ENCODE measurements at places on chromosomes 13 and 19. TPM values are rescaled to one million over a fixed set of nuclear protein-coding genes. Genes with fewer than 3 reads are reported as not detected.

DNA sequence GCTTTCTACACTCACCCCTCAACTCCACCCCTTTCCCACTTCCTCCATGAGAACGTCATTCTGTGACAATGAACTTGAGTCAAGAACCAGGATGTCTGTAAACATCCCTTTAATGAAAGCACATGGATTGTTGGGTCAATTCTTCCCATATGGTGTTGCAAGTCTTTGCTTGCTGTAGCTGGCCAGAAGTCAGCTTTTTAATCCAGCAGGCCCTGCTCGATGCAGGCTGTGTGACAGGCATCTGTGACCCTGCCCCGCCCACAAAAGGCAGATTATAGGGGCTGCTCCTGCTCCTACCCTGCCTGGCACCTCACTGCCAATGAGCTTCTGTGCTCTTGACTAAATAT is 78.0 kb downstream of the STARD13 start:
- peaks cover 27% of the 10 kb centered on the region for H3K4me1 ChIP-seq
- H3K36me3 ChIP-seq, result no peaks in the 10 kb centered on the region
- DNase-seq, result no peak

- H3K27ac ChIP-seq, result no peak overlapping the region
- no peak for DNase-seq
- H3K36me3 ChIP-seq, result no peaks in the 10 kb centered on the region
- no peaks in the 10 kb centered on the region for H3K4me1 ChIP-seq
- H3K27me3 ChIP-seq, result no peaks in the 10 kb centered on the region
These were observed 108.2 kb downstream of the DACH1 start for GRCh38 chr13:71758828-71759227.

DNA sequence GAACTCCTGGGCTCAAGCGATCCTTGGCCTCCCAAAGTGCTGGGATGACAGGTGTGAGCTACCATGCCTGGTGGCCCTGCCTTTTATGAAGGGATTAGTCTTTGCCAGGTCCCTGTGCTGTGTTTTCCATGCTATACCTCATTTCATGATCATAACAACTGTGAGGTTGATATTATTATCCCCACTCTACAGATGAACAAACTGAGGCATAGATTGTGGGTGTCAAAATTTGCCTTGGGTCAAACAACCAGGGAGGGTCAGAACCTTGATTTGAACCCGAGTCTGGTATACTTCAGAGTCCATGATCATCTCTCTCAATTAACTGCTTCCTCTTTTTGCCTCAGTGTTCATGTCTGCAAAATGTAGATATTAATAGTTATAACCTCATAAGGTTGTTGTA is 6.9 kb downstream of the PINLYP start:
- no peak for DNase-seq
- peaks cover 3% of the 10 kb centered on the region for H3K27me3 ChIP-seq
- peaks cover 19% of the 10 kb centered on the region for H3K4me1 ChIP-seq
- peaks cover 12% of the 10 kb centered on the region for H3K36me3 ChIP-seq
- no peak overlapping the region for H3K4me3 ChIP-seq
- no peak overlapping the region for H3K27ac ChIP-seq

DNA sequence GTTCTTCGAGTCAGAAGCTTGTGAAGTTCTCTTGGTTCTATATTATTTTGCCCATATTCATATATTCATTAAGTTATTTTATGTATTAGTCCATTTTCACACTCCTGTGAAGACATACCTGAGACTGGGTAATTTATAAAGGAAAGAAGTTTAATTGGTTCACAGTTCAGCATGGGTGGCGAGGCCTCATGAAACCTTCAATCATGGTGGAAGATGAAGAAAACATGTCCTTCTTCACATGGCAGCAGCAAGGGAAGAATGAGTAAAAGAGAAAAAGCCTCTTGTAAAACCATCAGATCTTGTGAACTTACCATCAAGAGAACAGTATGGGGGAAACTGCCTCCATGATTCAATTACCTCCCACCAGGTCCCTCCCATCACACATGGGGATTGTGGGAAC is 182.3 kb downstream of the GPC5 start:
- no peak overlapping the region for H3K27ac ChIP-seq
- no peak for DNase-seq
- no peaks in the 10 kb centered on the region for H3K27me3 ChIP-seq
- no peaks in the 10 kb centered on the region for H3K4me1 ChIP-seq

GRCh38 chr19:2923510-2923909 is 21.3 kb downstream of the ZNF77 start:
- DNase-seq, result no peak
- no peak overlapping the region for H3K27ac ChIP-seq
- H3K4me1 ChIP-seq, result no peaks in the 10 kb centered on the region
- H3K36me3 ChIP-seq, result peaks cover 15% of the 10 kb centered on the region
- no peaks in the 10 kb centered on the region for H3K27me3 ChIP-seq

DNA sequence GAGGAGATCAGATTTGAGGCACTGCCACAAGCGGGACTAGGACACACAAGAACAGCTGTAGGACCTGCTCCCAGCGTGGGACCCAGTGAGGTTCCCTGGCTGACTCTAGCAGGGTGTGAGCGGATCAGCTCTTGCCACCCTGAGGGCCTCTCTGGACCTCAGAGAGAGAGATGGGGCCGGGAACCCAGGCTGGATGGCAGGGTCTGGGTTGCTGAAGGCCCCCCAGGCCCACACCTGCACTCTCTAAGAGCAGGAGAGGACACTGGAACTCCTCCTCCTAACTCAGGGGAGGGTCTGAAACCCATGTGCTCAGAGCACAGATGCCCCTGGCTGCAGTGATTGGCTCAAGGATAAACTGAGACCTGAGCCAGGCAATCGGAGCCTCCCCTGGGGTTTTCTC is 13.5 kb upstream of the IL4I1 start:
- peaks cover 52% of the 10 kb centered on the region for H3K4me1 ChIP-seq
- no peak for DNase-seq
- H3K36me3 ChIP-seq, result peaks cover 77% of the 10 kb centered on the region
- H3K27me3 ChIP-seq, result no peaks in the 10 kb centered on the region

GRCh38 chr19:35894342-35894741 is 6.0 kb downstream of the NFKBID start:
- H3K27me3 ChIP-seq, result no peaks in the 10 kb centered on the region
- no peak overlapping the region for H3K27ac ChIP-seq
- peaks cover 25% of the 10 kb centered on the region for H3K4me1 ChIP-seq
- DNase-seq, result no peak
- H3K4me3 ChIP-seq, result no peak overlapping the region

DNA sequence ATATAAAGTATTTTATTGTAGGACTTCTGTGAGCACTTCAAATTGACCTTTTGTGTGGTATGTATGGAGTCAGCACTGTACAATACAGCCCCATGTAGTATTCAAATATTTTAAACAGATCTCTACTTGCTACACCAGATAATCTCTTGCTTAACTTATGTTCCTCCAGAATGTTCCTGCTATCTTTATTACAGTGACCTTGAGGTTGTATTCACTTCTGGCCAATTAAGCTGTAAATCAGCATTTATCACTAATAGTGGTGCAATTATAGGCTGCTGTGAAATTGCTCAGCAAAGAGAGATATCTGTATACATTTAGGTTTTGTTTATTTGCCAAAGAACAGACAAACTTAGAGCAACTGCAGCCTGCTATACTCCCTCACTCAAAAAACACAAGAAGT is 1218.6 kb downstream of the PCDH17 start:
- no peaks in the 10 kb centered on the region for H3K4me1 ChIP-seq
- no peak overlapping the region for H3K4me3 ChIP-seq
- no peaks in the 10 kb centered on the region for H3K36me3 ChIP-seq
- no peak overlapping the region for H3K27ac ChIP-seq
- no peaks in the 10 kb centered on the region for H3K27me3 ChIP-seq
- DNase-seq, result no peak

DNA sequence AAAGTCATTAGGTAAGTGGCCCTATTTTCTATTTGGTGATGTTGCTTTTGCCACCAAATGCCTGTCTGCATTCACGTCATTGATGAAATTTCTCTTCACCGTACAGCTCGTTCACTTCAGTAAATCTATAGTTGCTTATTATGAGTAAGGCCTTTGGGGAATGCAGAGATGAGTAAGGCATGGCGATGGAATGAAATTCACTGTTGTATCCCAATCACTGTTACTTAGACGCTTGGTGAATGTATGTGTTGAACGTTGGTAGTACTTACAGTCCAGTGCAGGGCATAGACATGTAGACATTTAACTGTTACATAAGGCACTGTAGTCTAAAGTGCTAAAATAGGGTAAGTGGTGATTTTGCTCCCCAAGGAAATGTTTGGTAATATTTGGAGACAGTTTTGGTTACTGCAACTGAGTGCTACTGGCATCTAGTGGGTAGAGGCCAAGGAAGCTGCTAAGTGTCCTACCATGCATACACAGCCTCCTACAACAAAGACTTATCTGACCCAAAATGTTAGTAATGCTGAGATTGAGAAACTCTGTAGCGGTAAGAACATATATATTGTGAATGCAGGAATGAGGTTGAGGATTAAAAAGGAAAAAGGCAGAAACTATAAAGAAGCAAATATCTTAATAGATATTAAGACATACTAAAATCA is 5.8 kb downstream of the AKAP11 start:
- H3K36me3 ChIP-seq, result peaks cover 18% of the 10 kb centered on the region
- H3K4me3 ChIP-seq, result peak overlapping the region; percentile 12
- no peak for DNase-seq
- H3K27ac ChIP-seq, result peak overlapping the region; percentile 4

DNA sequence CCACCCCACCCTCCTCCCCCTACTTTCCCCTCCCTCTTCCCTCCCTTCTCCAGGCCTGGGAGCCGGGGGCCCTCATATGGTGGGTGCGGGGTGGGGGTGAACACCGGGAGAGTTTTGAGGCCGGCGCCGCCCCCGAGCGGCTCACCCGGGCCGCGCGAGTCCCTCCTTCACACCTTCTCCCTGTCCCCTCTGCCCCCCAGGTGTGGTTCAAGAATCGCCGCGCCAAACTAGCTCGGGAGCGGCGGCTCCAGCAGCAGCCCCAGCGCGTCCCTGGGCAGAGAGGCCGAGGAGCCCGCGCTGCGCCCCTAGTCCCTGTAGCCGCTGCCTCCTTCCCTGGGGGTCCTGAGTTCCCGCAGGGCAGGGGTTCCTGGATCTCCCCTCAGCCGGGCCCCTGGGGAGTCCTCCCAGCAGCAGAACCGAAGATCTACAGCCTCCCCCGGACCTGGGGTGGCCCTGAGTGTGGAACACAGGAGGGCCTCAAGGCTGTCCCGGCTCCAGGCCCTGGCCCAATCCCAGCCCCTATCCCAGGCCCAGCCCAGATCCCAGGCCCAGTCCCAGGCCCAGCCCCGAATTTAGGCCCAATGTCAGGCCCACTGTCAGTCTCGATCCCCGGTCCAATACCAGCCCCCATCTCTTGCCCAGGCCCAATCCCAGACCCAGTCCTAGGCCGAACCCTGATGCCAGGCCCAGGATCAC is 1.7 kb downstream of the TPRX2 start:
- no peak overlapping the region for H3K27ac ChIP-seq
- no peaks in the 10 kb centered on the region for H3K4me1 ChIP-seq

DNA sequence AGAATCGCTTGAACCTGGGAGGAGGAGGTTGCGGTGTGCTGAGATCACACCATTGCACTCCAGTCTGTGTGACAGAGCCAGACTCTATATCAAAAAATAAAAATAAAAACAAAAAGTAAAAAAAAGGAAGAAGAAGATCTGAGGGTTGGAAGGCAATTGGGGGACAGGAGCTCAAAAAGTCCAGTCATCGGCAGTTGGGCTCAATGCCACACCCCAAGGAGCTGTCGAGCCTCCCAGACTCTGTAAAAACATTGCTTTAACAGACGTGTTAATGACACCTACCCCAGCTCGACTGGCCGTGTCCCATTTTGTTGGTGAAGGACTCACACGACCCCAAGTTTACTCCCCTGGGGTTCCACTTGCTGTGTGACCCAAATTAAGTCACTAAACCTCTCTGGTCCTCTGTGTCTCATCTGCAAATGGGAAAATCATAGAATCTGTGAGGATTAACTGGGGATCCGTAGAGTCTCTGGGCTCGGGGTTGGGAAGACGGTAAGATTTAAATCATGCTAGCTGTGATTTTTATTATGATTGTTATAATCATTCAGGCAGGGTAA is 7.0 kb downstream of the GNA15 start:
- DNase-seq, result no peak
- H3K4me1 ChIP-seq, result peaks cover 52% of the 10 kb centered on the region
- H3K27me3 ChIP-seq, result no peaks in the 10 kb centered on the region

DNA sequence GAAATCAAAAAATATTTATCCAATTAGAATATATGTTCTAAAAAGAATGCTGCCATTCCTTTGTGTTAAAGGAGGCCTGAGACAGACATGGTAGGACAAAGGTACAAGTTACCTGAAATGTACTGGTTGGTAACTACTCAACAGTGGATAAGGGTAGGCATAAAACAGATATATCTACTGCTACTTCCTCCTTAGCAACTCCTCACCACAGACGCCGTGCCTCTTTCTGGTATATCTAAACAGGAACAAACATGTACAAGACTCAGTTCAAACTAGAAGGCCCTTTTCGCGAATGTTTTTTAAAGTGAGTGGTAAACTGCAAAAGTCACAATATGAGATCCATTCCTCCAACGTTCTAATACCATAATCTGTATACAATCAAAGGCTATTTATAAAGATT is 86.9 kb downstream of the TBC1D4 start:
- H3K36me3 ChIP-seq, result no peaks in the 10 kb centered on the region
- H3K27me3 ChIP-seq, result peaks cover 4% of the 10 kb centered on the region
- DNase-seq, result no peak
- no peaks in the 10 kb centered on the region for H3K4me1 ChIP-seq
- no peak overlapping the region for H3K27ac ChIP-seq

- H3K27ac ChIP-seq, result no peak overlapping the region
- peaks cover 25% of the 10 kb centered on the region for H3K36me3 ChIP-seq
- DNase-seq, result no peak
- H3K4me3 ChIP-seq, result no peak overlapping the region
- H3K27me3 ChIP-seq, result no peaks in the 10 kb centered on the region
These were observed 12.3 kb upstream of the CCNP start for GRCh38 chr19:40238775-40239174.

GRCh38 chr13:50649211-50649610 is 194.3 kb downstream of the DLEU7 start:
- H3K4me1 ChIP-seq, result no peaks in the 10 kb centered on the region
- H3K27me3 ChIP-seq, result peaks cover 4% of the 10 kb centered on the region
- no peak overlapping the region for H3K4me3 ChIP-seq
- H3K36me3 ChIP-seq, result no peaks in the 10 kb centered on the region
- no peak for DNase-seq

DNA sequence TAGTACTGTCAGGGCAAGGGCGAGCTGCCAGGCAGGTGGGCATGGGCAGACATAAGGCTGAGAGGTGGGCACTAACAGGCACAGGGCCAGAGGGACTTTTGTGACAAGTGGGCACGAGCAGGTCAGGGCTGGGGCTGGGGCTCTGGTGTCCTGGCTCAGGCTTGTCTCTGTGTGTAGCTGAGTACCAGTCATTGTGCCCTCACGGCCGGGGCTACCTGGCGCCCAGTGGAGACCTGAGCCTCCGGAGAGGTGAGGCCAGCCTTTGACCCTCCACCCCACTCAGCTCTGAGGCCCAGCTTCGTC is 21.6 kb downstream of the LTBP4 start:
- peaks cover 12% of the 10 kb centered on the region for H3K4me1 ChIP-seq
- no peak for DNase-seq
- H3K27me3 ChIP-seq, result no peaks in the 10 kb centered on the region

Gene SLC8A2
- total RNA-seq, result not detected

Gene ZNF98
- not detected for total RNA-seq

Gene PINLYP
- 4.4 TPM for total RNA-seq

Gene ZNF667
- total RNA-seq, result not detected

Gene ZNF568
- total RNA-seq, result 7.2 TPM
